ENCODE measurements at places on chromosomes 12 and 14.

DNA sequence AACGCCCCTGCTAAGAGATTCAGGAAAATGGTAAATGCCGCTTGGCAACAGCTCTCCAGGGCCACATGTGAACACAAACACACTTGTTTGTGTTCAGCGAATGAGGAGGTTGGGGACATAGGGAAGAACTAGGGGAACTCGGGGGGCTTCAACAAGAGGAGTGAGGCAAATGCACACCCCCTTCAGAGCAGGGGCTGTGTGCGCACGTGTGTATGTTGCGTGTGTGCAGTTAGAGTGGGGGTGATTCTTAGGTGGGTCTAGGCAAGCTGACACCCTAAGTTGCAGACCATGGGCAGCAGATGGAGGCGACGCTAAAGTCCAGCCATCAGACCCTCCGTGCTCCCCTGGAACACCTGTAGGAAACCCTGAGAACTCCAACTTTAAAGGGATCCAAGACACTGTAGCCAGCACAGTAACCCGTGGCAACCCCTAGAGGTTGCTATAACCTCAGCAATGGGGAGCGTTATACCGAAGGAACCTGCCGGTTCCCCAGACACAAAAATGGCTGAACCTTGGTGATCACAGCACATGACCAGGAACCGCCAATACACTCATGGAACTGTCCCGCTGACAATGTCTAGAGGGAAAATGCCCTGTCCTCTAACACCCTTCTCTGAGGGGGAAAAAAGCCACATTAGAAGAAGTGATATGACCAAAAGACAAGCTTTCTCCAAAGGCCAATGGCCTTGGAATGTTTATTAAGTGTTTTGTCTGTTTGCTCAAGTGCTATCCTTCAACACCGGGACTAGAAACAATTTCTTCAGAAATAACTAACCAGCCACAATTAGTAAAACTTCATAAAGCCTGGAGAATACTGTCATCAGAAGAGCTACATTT is 86.5 kb upstream of the CEP83 start:
- DNase-seq: peak; percentile 7

- no peak for DNase-seq
Measured at GRCh38 chr12:106039242-106039641, 99.5 kb downstream of the NUAK1 start.

DNA sequence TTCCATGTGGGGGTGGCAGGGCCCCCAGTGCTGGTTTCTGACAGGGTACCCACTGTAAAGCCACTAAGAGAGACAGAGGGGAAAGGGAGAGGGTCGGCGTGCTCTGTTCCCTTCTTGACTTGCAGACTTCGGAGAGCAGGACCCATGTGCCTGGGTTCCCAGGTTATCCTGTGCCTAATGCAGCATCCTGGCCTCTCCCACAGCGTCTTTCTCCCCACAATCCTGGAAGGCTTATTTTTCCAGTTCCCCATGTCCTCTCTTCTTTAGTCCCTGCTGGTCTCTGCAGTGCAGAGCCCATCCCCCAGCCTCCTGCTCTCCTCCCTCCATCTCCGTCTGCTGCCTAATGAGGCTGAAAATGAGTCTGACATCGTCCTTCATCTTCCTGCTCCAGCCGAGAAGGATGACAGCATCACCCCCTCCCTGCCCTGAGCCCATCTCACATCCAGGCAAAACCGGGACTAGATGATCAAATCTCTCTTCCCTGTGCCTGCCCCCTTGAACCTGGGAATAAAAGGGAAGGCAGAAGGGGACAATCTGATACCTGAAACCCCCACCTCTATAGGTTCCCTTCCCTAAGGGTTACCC is 15.1 kb downstream of the CALCOCO1 start:
- DNase-seq: no peak

- DNase-seq: no peak
Measured at GRCh38 chr12:57744194-57744776, 554 bp upstream of the TSPAN31 start.

DNA sequence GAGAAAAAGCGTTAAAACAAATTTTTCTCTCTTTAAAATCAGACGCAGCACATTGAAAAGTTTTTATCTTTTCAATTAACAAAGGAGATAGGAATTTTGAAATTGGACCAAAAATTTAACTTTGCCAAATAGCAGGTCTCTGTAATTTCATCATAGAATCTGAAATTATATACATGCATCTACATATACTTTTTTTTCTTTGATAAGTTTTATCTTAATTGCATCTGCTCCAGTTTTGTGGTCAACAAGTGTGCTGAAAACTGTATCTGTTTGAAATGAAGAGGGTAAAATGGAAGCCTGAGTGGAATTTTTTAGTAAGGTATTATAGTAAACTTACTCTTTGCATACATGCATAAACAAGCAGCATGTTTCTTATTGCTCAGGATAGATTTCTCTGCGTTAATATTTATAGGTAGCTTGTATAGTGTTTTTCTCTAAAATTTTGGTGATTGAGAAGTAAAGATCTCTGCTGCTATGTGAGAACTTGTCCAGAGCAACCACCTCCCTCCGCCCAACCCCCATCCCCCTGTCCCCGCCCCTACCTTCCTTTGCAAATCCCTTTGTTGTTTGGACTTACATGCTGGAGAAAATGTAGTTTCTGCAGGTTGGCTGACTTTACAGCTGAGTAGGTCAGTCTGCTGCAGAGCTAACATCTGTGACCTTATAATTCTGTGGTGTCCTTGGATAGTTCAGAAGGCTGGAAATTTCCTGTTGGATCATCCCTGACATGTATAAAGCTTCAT is 64.6 kb downstream of the VRK1 start:
- no peak for DNase-seq

DNA sequence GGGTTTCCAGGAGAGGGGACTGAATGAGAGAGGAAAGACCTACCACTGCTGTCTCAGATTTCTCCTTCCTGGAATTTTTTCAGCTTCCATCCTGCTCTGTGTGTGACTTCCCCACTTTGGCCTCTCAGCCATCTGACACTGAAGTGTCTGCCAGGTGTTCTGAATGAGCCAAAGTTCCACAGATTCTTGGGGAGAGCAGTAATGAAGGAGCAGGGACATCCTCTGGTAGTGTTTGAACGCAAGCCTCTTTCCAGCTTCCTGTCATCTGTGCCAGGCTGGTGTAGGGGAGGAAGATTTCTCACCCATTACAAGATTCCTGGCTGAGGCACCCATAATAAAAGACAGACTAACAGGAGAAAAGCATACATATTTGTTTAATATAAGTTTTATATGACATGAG is 141.7 kb upstream of the NRXN3 start:
- DNase-seq: no peak

DNA sequence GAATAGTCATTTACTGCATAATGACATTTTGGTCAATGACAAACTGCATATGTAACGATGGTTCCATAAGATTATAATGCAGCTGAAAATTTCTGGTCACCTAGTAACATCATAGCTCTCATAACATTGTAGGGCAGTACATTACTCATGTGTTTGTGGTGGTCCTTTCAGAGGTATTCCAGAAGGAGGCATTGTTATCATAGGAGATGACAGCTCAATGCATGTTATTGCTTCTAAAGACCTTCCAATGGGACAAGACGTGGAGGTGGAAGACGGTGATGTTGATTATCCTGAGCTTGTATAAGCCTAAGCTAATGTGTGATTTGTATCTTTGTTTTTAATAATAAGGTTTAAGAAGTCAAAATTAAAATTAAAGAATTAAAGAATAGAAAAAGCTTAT is 43.8 kb upstream of the TSPAN11 start:
- no peak for DNase-seq

DNA sequence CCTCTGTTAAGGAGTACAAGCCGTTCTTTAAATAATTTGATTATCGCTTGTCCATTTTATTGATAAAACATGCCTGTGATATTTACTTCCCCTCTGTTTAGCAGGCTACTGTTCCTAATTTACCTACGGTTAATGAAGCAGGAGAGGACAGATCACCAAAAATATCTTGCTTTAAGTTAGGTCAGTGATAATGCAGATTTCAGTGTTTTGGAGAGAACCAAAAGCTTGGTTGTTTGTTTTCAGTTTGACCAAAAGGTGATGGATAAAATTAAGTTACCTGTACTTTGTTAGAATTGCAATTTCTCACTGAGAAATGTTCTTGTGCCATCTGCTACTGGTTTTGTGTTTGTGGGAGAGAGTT is 958 bp downstream of the SPATS2 start:
- DNase-seq: no peak

DNA sequence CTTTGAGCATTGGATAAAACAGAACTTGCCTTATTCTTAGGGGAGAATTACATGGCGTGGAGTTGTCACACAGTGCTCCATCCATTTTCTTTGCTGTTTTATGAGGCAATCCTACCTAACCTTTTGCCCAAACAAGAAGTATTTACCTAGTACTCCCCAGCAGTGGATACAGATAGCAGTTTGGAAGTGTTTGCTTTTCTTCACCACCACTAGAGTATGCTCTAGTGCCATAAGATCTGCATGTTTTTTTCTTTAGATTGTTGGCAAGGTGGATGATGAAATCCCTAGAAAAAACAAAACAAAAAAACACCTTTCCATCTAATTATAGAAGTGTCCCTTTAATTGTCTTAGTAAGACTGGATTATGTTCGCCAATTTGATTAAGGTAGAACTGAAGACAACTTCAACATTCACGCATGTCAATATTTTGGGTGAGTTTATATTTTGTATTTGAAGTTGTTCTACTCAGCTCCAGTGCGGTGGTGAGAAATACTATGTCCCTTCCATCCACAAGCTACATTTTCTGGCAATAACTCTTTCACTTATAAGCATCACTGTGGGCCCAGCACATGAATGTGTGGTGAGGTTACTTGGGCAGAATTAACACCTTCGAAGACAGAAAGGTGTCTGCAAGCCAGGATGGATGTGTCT is 23.6 kb upstream of the TMEM260 start:
- no peak for DNase-seq

DNA sequence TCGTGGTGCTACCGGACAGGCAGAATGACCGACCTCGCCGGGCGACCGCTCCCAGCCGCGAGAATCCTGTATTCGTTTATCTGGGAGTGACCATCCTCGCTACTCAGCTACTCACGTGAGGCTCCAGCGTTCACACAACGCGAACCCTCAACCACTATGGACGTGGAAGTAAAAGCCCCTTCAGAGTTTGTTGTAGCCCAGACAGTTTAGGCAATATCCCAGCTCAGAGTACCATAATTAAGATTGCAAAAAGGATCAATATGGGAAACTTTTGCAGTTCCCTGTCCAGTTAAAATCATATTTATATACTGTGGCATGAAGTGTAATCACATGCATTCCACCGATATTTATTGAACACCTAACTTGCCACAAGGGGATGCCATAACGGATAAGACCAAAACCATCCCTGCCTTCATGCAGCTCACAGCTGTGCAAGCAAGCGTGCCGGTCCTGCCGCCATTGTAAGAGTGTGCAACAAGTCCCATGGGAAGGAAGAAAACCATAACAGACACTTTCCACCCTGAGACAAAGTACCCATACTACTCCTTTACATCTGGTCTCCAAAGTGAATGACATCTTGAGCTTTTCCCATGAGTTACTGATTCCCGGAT is 938 bp upstream of the MAX start:
- peak; percentile 45 for DNase-seq

DNA sequence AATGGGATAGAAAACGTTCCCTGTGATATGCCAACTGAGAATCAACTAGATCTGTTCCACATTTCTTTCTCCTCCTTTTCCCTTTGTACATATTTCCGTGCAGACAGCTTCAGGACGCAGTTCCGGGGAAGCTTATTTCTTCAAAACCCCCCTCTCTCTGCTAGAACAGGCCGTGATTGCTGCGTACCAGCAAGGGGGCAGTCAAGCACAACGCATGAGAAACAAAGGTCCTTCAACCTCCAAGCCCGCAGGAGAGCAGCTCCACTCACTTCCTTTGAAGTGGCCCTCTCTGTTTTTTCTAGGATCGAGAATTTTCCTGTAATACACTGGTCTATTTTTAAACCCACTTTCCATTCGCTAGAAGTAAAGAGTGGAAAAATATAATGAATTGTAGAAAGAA is 80.8 kb downstream of the ZNF664 start:
- DNase-seq: peak; percentile 40

DNA sequence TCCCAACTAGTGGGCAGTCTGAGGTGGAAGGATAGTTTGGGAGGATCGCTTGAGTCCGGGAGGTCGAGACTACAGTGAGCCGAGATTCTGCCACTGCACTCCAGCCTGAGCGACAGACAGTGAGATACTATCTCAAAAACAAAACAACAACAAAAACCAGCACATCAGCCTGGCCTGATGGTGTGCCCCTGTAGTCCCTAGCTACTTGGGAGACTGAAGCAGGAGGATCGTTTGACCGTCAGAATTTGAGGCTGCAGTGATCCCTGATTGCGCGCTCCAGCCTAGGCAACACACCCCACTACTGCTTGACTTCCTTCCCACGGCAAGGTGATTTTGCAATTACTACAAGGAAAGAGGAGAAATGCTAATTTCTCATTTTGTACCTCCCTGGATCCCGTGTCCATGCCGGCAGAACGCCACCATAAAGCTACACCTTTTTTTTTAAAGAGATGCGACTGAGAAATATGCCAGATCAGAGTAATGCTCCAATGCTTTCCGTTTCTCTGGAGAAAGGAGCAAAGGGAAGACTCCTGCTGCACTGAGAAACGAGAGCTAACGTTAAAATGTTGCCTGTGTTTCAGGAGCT is 672 bp upstream of the SCFD1 start:
- no peak for DNase-seq

DNA sequence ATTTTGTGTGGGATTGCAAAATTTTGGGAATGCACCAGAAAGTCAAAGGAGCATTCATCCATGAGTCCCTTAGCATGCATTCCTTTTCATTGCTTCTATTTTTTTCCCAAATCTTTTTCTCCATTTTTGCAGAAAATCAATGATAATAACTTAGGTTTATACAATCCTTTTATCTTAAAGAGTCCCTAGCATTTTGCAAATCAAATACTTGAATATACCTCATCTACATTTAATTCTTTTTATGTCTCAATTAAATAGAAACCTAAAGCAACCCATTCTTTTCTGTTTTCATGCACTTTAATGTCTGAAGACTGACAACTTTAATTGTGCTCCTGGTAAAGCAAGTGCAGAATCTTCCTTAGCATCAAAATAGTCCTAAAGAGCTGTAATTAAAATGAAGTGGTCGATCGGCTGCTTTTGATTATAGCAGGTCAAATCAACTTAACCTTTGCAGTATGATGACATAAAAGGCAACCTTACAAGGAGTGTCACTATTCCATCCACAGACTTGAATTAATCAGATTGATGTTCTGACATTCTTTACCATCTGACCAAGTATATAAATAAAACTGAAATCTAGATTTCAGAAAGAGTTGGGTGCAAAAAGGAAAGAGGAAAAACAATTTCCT is 168.4 kb downstream of the ALG10B start:
- no peak for DNase-seq

DNA sequence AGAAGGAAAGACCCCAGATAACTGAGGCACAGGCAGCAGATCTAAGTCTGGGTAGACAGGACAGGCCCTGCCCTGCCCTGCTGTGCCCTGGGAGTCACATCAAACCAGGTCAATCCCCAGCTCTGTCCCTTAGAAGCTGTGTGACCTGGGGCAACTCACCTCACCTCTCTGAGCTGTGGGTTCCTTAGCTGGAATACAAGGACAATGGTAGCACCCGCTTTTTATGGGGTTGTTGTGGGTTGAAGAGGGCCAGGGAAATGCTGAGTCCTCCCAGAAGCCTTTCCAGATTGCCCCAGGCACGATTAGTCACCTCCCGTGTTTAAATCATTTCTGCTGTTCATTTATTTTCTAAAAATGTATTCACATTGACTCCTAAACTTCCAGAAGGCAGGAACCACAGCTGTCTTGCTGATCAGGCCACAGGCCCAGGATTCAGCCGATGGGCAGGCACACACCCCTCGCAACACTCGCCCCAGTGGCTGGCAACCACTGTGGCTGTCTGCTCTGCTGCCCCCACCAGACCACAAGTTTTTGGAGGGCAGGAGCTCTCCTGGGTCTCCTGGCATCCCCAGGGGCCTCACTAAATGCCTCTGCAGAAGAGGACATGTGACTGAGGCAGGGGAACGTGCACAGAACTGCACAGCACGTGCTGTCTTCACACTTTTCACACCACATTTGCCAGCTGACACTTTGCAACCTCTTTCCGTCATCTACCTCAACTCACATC is 3.0 kb downstream of the SELPLG start:
- no peak for DNase-seq

Measured in NCI-H187 (cell line).